Activated naive CD8-positive, alpha-beta T cell treated with anti-CD3 and anti-CD28 coated beads, Interleukin-2, amount 10 ng/mL, durations not matched to agents 7 days and 5 days (primary cell): ENCODE measurements at places on chromosomes 3 and 15. TPM values are rescaled to one million over a fixed set of nuclear protein-coding genes. Genes with fewer than 3 reads are reported as not detected.

Gene RBP2
- not detected for total RNA-seq

DNA sequence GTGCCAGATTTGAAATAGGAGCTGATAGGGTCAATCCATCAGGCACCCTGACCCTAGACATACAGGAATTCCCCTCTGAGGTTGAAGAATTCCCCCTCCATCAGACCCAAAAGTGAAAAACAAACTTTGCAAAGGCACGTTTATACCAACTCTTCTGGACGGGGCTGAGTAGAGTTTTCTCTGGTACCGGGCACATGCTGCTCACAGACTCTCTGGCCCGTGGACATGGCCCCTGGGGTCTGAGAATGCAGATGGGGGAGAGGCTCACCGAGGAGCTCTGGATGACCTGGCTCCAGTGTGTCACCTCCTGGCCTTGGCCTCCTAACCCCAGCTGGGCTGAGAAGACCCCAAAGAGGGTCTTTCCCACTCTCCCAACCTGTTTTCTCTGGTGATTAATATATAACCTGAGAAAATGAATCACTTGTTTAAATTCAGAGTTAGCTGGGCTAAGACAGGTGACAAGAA, 11.2 kb upstream of the LIPC start:
- H3K36me3 ChIP-seq, result peaks cover 30% of the 10 kb centered on the region
- H3K27me3 ChIP-seq, result no peaks in the 10 kb centered on the region
- H3K4me3 ChIP-seq, result no peak overlapping the region
- no peak for DNase-seq
- peaks cover 11% of the 10 kb centered on the region for H3K4me1 ChIP-seq
- H3K27ac ChIP-seq, result no peak overlapping the region

Gene COL6A5
- not detected for total RNA-seq

GRCh38 chr15:52217186-52217585, 26.0 kb upstream of the GNB5 start:
- H3K4me3 ChIP-seq, result no peak overlapping the region
- no peak overlapping the region for H3K27ac ChIP-seq
- peaks cover 14% of the 10 kb centered on the region for H3K4me1 ChIP-seq
- DNase-seq, result no peak

Gene ATP2B2
- total RNA-seq, result not detected

DNA sequence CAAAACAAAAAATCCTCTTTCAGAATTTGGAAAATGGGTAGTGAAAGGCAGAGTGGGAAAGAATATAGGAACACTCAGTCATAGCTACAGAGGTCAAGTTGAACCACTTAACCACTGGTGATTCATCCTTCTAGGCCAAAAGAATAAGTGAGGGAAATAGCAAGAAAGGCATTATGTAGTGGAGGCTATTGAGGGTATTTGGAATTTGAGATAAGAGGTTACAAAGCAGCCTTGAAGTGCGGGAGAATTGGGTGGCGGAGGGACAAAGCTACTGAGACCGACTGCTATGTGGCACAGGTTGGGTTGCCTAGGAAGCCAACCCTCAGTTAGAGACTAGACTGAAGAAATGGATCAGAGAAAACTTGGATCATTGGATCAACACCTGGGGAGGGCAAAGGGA, 109.5 kb downstream of the SYNPR start:
- H3K27me3 ChIP-seq, result no peaks in the 10 kb centered on the region
- H3K36me3 ChIP-seq, result no peaks in the 10 kb centered on the region
- H3K4me3 ChIP-seq, result no peak overlapping the region
- no peaks in the 10 kb centered on the region for H3K4me1 ChIP-seq
- H3K27ac ChIP-seq, result no peak overlapping the region

GRCh38 chr3:36813305-36813704, 49.0 kb upstream of the DCLK3 start:
- H3K4me3 ChIP-seq, result no peak overlapping the region
- H3K4me1 ChIP-seq, result no peaks in the 10 kb centered on the region
- H3K27ac ChIP-seq, result no peak overlapping the region

Gene GJD2
- total RNA-seq, result not detected

DNA sequence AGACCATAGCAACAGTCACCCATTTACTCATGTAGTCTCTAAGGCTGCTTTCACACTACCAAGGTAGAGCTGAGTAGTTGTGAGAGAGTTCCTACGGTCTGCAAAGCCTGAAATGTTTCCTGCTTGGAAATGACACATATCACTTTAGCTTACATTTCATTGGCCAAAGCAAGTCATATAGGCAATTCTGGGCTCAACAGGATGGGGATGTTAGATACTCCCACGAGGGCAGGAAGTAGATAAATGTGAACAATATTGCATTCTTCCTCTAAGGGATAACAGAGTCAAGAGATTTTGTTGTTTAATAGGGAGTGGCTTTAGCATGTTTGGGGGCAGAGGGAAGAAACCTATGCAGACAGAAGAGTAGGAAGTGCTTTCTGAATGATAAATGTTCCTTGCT, 355.6 kb upstream of the THRB start:
- H3K27me3 ChIP-seq, result no peaks in the 10 kb centered on the region
- H3K27ac ChIP-seq, result no peak overlapping the region
- H3K4me3 ChIP-seq, result no peak overlapping the region
- H3K36me3 ChIP-seq, result no peaks in the 10 kb centered on the region

DNA sequence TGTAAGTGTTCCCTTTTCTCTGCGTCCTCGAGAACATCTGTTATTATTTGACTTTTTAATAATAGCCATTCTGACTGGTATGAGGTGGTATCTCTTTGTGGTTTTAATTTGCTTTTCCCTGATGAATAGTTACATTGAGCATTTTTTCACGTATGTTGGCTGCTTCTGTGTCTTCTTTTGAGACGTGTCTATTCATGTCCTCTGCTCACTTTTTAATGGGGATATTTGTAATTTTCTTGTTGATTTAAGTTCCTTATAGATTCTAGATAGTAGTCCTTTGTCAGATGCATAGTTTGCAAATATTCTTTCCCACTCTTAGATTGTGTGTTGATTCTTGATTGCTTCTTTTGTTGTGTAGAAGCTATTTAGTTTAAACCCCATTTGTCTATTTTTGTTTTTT, 179.2 kb downstream of the DOCK3 start:
- H3K27me3 ChIP-seq, result peaks cover 4% of the 10 kb centered on the region
- H3K4me3 ChIP-seq, result no peak overlapping the region
- H3K36me3 ChIP-seq, result no peaks in the 10 kb centered on the region
- H3K27ac ChIP-seq, result no peak overlapping the region
- no peak for DNase-seq

DNA sequence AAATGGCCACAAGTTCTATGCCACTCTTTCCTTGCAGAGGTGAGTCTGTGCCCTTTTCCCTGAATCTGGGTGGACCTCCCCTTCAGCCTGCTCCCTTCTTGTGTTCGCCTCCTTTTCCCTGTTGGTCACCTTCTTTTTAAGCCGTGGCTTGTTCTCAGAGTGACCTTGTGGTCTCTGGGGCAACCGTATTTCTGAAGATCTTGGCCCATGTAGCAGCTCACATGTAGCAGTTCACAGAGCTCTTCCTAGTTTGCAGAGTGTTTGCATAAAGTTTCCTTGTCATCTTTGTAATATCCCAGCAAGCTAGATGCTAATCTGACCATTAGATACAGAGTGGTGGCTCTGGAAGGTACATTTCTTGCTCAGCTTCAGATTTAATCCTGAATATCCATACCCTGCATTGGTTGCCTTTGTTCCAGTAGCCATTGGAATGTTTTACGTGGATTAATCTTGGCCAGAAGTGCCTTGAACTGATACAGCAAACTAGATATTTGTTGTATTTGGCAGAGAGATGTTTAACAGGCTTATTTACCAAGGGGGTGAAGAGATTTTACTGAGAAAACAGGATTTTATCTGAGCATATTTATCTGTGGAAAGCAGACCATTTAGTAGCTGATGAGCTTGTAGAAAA, 40.7 kb upstream of the BSN start:
- peaks cover 28% of the 10 kb centered on the region for H3K36me3 ChIP-seq
- H3K27me3 ChIP-seq, result no peaks in the 10 kb centered on the region
- no peak overlapping the region for H3K27ac ChIP-seq
- H3K4me3 ChIP-seq, result no peak overlapping the region
- no peak for DNase-seq
- H3K4me1 ChIP-seq, result peaks cover 2% of the 10 kb centered on the region

DNA sequence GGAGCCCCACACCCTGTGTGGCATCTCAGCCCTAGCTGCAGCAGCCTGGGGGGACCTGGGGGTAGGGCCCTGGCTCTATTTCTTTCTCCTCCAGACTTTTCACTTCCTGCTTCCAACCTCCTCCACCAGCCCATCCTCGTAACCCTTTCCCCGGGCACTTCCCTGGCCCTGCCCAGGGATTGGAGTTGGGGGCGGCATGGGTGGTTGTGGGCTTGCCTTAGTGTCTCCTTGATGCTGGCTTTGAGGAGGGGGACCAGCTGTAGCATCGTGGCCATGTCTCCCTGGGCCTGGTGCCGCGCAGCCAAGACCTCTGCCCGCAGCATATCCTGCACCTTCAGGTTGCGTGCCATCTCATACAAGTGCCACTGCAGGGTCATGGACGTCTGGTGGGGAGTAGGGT, 28.1 kb downstream of the CYP11A1 start:
- H3K27ac ChIP-seq, result no peak overlapping the region
- H3K4me3 ChIP-seq, result no peak overlapping the region
- H3K36me3 ChIP-seq, result no peaks in the 10 kb centered on the region
- no peaks in the 10 kb centered on the region for H3K4me1 ChIP-seq
- DNase-seq, result no peak

DNA sequence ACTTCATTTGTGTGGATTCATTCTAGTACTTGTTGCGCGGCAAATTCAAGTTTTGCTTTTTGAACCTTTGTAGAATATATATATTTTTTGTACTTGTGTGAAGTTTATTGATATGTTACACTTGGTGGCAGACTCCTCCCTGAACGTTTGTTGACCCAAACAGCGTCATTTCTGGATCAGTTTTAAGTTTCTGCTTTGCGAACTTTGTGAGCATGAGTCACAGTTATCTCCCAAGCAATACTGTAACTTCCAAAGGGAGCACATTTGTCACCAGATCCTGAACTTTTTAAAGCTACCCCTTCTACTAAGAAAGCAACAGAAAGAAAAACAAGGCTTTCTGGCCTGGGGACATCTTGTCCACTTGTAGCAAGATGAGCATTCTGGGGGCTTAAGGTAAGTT, 74.8 kb upstream of the CACNA2D3 start:
- no peak overlapping the region for H3K4me3 ChIP-seq
- H3K36me3 ChIP-seq, result no peaks in the 10 kb centered on the region
- DNase-seq, result no peak
- peaks cover 6% of the 10 kb centered on the region for H3K27me3 ChIP-seq
- H3K27ac ChIP-seq, result no peak overlapping the region

GRCh38 chr15:100942656-100943425, 23.7 kb downstream of the LRRK1 start:
- no peak overlapping the region for H3K27ac ChIP-seq
- H3K4me3 ChIP-seq, result no peak overlapping the region
- H3K4me1 ChIP-seq, result no peaks in the 10 kb centered on the region
- no peaks in the 10 kb centered on the region for H3K36me3 ChIP-seq
- H3K27me3 ChIP-seq, result peaks cover 3% of the 10 kb centered on the region
- DNase-seq, result no peak

Gene GOLGA8K
- 2.0 TPM for total RNA-seq

Gene TMEM207
- total RNA-seq, result not detected

GRCh38 chr15:64949383-64950186, 37.9 kb downstream of the ANKDD1A start:
- peaks cover 9% of the 10 kb centered on the region for H3K4me1 ChIP-seq
- H3K36me3 ChIP-seq, result peaks cover 5% of the 10 kb centered on the region
- H3K4me3 ChIP-seq, result no peak overlapping the region
- no peak overlapping the region for H3K27ac ChIP-seq
- H3K27me3 ChIP-seq, result no peaks in the 10 kb centered on the region
- DNase-seq, result no peak

DNA sequence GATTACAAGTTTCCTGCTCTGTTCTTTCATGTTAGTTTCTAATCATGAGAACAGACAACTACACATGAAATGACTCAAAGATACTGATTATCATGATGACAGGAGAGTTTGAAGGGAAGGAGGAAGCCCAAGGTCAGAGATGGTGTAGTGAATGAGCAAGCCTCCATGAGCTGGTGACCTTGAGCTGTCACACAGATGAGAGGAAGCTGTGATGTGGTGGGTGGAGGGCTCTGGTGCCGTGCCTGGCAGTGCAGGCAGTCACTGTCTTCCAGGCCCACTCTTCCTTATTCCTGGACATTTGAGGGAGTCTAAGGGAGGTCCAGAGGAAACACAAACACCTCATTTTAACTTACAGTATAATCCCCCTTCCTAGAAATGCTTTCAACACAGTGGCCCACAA, 133.4 kb upstream of the ROPN1 start:
- no peak overlapping the region for H3K27ac ChIP-seq
- no peaks in the 10 kb centered on the region for H3K4me1 ChIP-seq
- DNase-seq, result no peak
- no peak overlapping the region for H3K4me3 ChIP-seq

- H3K36me3 ChIP-seq, result no peaks in the 10 kb centered on the region
- no peaks in the 10 kb centered on the region for H3K4me1 ChIP-seq
- no peak overlapping the region for H3K27ac ChIP-seq
Measured at GRCh38 chr3:135246027-135246426, 451.0 kb downstream of the EPHB1 start.

GRCh38 chr3:66428733-66429132, 72.1 kb downstream of the LRIG1 start:
- no peak overlapping the region for H3K27ac ChIP-seq
- no peaks in the 10 kb centered on the region for H3K27me3 ChIP-seq
- H3K4me1 ChIP-seq, result peaks cover 3% of the 10 kb centered on the region
- no peak overlapping the region for H3K4me3 ChIP-seq

DNA sequence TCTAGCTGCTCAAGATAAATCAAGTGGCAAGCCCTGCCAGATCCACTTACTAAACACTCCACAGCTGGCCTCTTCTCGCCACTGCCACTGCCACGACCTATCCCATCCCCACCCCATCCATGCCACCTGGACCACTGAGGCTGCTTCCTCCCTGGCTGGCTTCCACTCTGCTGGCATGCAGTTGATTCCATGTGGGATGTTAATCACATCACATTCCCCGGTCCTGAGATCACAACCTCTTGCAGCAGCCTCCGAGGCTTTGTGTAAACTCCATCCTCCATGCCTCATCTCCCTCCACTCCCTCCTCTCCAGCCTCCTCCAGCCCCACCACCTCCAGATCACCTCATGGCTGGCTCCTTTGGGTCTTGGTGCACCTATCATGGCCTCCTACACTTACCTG, 7.7 kb downstream of the NCKIPSD start:
- H3K4me1 ChIP-seq, result peaks cover 2% of the 10 kb centered on the region
- H3K4me3 ChIP-seq, result no peak overlapping the region

Gene ZBTB47
- 1.3 TPM for total RNA-seq

- no peak overlapping the region for H3K4me3 ChIP-seq
- no peak for DNase-seq
- no peaks in the 10 kb centered on the region for H3K36me3 ChIP-seq
- H3K27ac ChIP-seq, result no peak overlapping the region
- H3K27me3 ChIP-seq, result peaks cover 12% of the 10 kb centered on the region
Measured at GRCh38 chr3:53729618-53730017, 116.6 kb downstream of the CHDH start.

DNA sequence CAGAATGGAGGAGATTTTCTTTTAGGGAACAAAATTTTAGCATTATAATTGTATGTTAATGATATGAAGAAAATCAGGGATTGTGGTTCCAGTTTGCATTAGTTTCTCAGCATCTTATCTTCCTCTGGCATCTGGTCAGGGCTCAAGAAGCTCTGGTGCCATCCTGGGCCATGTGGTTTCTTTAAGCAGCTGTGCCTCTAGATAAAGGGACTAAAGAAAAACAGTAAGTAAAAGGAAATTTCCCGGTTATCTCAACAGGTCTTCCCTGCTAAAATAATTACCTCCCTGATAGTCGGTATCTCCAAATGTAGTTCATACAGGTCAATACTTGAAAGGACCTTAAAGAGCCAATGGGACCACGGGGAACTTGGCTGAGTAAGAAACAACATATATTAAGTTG, 375.1 kb upstream of the RBMS3 start:
- no peaks in the 10 kb centered on the region for H3K4me1 ChIP-seq
- no peak for DNase-seq
- H3K27me3 ChIP-seq, result no peaks in the 10 kb centered on the region
- no peak overlapping the region for H3K27ac ChIP-seq
